ENCODE measurements at places on chromosomes 1 and 21.

DNA sequence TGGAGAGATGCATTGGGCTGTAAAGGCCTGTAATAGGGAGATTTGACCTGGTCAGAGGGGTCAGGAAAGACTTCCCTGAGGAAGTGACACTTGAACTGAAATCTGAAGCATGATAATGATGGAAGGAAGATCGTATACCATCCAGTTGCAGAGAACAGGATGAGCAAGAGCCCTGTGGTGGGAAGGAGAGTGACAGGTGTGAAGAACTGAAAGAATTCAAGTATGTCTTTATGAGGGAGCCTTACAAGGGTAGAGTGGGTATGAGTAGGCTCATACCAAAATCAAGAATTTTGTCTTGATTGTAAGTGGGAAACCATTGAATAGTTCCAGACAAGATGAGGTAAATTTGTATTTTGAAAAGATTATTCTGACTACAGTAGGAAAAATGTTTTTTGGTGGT, 129.4 kb downstream of the RASAL2 start:
- DNase-seq: no peak

DNA sequence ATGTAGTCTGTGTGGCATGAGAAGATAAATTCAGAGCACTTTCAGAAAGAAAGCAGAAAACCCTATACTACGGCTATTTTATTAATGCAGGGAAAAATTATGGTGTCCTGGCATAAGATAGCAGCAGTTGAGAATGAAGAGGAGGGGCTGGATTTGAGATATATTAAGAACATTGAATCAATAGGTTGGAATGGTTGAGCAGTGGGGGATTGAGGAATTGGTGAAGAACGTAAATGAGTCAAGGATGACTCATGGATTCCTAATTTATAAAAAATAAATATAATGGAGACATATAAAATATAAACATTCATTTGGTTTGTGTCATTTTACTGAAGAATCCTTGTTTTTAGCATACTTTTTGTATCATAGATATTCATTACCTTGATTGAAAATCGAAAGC, 234.3 kb upstream of the ADAMTS5 start:
- no peak for DNase-seq

DNA sequence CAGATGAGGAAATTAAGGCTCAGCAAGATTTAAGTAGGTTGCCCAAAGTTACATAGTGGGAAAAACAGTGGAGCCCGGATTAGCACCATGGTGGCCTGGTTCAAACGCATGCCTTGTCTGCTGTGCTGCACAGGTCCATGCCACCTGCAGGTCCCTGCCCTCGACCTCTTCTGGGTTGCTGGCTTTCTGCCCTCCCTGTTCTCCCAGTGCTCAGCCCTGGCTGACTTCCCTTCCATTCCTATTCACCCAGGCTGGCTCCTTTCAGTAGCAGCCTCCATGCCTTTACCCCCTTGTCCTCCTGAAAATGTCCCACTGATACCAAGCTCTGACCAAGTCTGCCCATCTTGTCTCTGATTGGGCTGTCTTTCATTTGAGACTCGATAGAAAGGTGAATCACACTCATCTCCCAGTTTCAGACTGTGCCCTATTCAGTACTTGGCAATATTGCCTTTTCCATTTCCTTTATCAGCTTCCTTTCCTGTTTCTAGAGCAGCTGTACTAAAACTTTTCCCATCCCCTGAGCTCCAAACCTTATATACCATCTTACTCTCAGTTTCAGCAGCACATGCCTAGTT, 75.8 kb downstream of the ST3GAL3 start:
- DNase-seq: no peak

DNA sequence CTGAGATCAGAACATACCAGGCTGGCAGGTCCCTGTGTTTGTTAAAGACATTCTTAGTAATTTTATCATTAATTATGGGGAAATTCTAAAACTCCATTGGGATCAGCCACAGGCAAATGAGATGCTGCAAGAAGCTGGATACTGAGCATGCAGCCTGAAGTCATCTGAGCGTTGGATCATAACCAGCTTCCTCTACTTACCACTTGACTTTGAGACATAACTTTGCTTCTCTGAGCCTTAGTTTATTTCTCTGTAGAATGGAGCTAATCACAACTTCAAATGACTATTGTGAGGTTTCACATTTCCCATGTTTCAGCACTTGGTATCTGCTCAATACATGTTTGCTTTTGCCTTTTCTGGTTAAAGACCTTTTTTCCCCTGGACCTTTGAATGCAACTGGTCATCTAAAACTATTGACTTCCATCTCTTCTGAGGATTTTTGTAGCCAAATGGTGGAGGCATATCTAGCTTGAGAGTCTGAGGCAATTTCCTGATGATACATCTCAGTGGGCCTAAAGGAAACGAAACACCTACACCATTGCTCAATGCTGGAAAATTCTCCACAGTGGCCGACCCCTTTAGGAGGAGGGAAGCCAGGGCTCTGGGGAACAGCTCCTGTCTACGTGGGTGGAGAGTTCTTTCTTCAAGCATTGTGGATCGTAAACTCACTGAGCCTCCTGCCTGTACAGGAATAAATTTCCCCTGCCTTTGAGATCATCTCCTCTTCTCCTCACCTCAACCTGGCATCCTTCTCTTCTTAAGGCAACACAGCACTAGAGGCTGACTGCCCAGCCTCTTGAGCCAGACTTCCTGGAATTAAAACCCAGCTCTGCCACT, 109.1 kb upstream of the HOOK1 start:
- no peak for DNase-seq

GRCh38 chr1:38113159-38113666, 66.6 kb upstream of the POU3F1 start:
- no peak for DNase-seq

DNA sequence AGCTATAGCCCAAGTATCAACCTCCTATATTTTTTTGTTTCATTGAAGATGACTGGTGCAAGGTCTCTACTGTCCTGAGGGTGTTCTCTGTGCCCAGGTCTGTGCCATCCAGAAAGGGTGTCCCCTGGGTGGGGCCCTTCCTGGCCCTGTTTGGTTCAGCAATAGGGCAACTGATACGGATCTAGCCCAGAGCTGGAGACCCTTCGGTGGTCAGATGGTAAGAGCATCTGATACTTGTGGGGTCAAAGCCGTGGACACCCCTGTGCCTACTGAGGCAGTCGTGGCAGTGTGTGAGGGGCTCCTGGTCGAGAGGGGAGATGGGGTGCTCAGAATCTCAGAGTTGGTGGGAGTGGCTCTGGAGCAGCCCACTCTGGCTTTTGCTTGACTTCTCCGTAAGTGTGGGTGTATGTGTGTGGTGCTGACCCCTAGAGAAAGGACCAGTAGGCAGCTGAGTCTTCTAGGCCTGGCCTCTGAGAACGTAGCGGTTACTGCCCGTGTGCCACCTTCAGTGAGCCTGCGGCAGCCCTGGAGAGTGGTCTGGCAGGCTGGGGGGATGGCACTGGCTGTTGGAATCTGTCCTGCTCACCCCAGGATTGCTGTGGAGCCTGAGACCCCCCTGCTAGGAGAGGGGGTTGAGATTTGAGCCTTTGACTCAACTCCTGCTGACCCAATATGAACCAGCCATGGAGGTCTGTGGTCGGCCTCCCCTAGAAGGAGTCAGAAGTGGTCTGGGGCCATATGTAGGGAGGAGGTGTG, 2.7 kb downstream of the AMPD2 start:
- DNase-seq: no peak

DNA sequence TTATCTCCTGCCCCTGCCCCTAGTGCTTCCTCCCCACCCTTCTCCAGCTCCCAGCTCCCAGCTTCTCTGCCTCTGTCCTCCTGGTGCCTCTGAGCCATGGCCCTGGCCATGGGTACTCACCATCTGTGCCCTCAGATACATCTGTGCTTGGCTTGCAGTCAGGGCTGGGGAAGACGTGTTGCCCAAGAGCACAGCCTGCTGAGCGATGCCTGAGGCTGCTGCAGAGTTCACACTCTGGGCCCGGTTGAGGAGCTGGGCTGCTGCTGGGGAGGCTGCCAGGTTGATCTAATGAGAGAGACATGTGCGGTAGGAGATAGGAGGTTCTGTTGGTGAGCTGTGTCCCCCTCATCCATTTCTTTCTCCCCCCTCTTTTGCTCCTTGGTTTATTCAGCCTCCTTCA, 49.4 kb upstream of the A3GALT2 start:
- DNase-seq: no peak

DNA sequence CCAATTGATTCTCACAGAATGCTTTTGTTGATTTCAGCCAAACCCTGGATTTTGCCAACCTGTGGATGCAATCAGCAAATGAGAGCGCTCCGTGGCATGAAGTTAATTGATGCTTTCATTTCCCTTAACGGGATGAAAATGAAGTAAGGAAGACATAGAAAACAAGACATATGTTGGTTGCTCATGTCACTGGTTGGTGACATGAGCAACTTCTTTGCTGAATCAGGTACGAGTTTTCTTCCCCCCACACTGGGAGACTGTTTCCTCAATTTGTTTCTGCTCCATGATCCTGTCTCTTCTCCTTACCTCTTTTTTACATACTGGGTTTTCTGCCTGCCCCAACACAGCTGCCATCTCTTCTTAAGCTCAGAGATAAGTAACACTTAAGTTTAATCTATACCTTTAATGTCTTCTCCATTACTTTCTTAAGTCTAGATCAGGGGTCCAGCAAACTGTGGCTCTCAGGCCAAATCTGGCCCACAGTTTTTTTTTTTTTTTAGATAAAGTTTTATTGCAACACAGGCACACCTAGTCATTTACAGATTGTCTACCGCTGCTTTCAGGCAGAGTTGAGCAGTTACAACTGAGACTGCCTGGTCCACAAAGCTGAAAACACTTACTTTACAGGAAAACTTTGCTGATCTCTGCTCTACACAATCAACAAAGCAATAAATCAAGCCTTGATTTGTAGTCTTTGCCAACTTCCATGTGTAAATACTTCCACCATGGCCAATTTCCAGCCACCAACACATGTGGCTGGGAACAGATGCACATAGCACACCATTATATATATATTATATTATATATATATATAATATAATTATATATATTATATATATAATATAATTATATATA, 13.3 kb downstream of the GPR157 start:
- no peak for DNase-seq

DNA sequence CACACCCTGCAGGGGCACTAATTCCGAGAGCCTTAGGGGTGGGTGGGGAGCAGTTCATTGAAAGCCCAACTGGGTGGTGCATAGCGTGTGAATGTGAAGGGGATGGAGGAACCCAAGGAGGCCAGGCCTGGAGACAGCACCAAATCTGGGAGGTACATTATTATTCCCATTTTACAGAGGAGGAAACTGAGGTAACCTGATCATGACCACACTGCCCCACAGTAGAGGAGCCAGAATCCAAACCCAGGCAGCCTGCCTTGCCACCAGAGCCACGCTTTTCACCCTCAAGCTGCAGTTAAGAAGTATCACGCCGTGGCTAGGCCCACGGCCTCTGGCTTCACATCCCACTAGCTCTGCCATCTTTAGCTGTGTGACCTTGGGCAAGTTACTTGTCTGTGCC, 633 bp upstream of the BSND start:
- no peak for DNase-seq

GRCh38 chr21:31293986-31294385, 50.1 kb downstream of the TIAM1 start:
- no peak for DNase-seq

Measured in LoVo (cell line).